ENCODE measurements at places on chromosomes 12 and 14.

DNA sequence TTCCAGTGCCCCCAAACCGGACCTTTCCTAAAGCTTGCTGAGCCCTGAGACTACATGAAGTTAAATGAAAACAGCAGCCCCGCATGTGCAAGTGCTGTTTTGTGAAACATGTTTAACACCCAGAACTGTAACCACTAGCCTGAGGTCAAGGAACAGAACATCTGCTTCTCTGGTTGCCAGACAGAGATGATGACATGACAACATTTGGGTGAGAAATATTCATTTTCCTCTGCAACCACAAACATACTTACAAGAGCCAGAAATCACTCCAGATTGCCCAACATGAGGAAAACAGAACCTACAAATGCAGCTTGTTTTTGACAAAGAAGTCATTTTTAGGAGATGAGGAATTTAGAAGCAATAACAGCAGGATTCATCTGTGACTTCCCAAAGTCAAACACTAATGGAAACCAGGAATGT is 110.4 kb downstream of the BCAT1 start:
- H3K4me1 ChIP-seq = no peaks in the 10 kb centered on the region
- no peak overlapping the region for H3K4me3 ChIP-seq
- H3K27ac ChIP-seq = no peak overlapping the region

GRCh38 chr14:44453433-44454171 is 53.5 kb downstream of the FSCB start:
- no peak overlapping the region for H3K4me3 ChIP-seq
- no peaks in the 10 kb centered on the region for H3K36me3 ChIP-seq
- H3K4me1 ChIP-seq = no peaks in the 10 kb centered on the region
- H3K27ac ChIP-seq = no peak overlapping the region

DNA sequence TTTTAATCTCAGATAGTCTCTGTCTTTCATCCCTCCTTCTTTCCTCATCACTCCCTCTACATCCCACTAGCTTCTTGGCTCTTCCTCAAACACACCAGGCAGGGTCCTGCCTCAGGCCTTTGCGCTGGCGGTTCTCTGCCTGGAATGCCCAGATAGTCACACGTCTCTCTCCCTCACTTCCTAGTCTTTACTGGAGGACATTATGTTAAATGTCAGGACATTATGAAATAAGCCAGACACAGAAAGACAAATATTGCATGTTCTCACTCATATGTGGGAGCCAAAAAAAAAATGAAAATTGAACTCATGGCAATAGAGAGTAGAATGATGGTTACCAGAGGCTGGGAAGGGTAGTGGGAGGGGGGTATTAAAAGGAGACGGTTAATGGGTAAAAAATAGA is 442.0 kb downstream of the MED13L start:
- no peaks in the 10 kb centered on the region for H3K4me1 ChIP-seq
- H3K36me3 ChIP-seq = no peaks in the 10 kb centered on the region
- no peak overlapping the region for H3K27ac ChIP-seq
- H3K4me3 ChIP-seq = no peak overlapping the region
- DNase-seq = no peak
- H3K27me3 ChIP-seq = peaks cover 26% of the 10 kb centered on the region

GRCh38 chr14:96261053-96261452 is 5.0 kb downstream of the BDKRB1 start:
- H3K27me3 ChIP-seq = no peaks in the 10 kb centered on the region
- no peak overlapping the region for H3K4me3 ChIP-seq
- H3K4me1 ChIP-seq = peaks cover 29% of the 10 kb centered on the region
- no peak for DNase-seq

- H3K36me3 ChIP-seq = no peaks in the 10 kb centered on the region
- H3K4me3 ChIP-seq = no peak overlapping the region
- no peaks in the 10 kb centered on the region for H3K27me3 ChIP-seq
- peaks cover 9% of the 10 kb centered on the region for H3K4me1 ChIP-seq
Measured at GRCh38 chr12:1197264-1198018, 206.4 kb downstream of the ERC1 start.

DNA sequence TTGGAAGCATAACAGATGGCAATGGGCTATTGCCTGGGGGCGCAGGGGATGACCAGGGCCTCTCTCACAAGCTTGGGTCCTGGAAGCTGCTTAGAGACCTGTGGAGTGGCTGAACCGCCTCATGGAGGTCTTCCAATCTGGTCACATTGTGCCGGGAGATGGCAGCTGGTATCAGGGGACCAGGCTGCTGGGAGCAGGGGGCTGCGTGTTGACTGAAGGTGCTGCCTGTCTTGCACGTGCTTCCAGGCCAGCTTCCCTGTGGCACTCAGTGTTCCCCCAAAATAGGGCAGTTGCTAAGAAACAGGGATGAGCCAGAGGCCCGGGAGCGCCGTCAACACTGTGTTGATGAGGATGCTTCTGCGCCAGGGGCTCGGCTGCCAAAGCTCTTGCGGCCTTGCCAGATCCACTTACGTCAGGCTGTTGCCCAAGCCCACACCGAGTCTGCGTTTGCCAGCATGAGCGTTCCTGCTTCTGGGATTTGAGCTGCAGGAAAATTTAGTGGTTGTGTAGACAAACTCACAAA is 39.8 kb downstream of the ELK3 start:
- H3K4me3 ChIP-seq = no peak overlapping the region
- no peaks in the 10 kb centered on the region for H3K4me1 ChIP-seq
- DNase-seq = no peak
- no peaks in the 10 kb centered on the region for H3K27me3 ChIP-seq
- no peak overlapping the region for H3K27ac ChIP-seq
- H3K36me3 ChIP-seq = peaks cover 8% of the 10 kb centered on the region
